Right cardiac atrium (tissue), 5 donors: ENCODE measurements at places on chromosomes 16 and 17. TPM values are rescaled to one million over a fixed set of nuclear protein-coding genes. Genes with fewer than 3 reads are reported as not detected.

Gene CLDN7
- polyA plus RNA-seq, result 2.9 TPM

GRCh38 chr17:41417576-41418015 lies 6.8 kb downstream of the KRT37 start:
- no peak for DNase-seq

DNA sequence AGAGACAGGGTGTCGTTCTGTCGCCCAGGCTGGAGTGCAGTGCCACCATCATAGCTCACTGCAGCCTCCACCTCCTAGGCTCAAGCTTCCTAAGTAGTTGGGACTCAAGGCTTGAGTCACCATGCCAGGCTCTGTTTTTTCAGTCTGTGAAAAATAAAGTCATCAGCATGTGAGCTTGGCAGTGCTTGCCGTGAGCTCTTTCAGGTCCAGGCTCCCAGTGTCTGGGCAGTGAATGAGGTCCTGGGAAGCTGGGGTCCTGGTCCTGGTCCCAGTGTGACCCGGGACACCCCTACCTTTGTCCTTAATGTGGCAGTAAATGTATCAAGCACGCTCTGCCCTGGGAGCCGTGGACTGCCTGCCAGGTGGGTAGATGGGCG lies 22.9 kb upstream of the RPL13 start:
- no peak for DNase-seq

GRCh38 chr16:51705142-51705541 lies 554.1 kb upstream of the SALL1 start:
- no peak for DNase-seq
